ENCODE measurements at places on chromosomes 11 and 22.
A peak's percentile ranks its signal among the peaks of the same experiment; 100 is the strongest.

GRCh38 chr11:119635041-119635740 lies 93.8 kb downstream of the NECTIN1 start:
- no peak for DNase-seq

DNA sequence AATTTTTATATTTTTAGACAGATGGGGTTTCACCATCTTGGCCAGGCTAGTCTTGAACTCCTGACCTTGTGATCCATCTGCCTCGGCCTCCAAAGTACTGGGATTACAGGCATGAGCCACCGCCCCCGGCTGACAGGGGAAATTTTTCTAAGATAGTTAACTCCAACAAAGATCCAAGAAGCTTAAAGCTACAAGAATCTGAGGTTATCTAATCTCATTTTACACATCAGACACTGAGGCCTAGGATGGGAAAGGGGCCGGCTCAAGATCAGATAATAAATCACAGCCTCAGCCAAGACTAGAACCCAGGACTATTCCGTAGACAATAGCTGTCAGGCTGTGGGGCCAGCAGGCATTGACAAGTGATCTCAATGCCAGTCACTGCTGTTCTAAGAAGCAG lies 94.0 kb downstream of the AMBRA1 start:
- no peak for DNase-seq

GRCh38 chr11:69297787-69298266 lies 3.9 kb downstream of the MYEOV start:
- peak; percentile 74 for DNase-seq

DNA sequence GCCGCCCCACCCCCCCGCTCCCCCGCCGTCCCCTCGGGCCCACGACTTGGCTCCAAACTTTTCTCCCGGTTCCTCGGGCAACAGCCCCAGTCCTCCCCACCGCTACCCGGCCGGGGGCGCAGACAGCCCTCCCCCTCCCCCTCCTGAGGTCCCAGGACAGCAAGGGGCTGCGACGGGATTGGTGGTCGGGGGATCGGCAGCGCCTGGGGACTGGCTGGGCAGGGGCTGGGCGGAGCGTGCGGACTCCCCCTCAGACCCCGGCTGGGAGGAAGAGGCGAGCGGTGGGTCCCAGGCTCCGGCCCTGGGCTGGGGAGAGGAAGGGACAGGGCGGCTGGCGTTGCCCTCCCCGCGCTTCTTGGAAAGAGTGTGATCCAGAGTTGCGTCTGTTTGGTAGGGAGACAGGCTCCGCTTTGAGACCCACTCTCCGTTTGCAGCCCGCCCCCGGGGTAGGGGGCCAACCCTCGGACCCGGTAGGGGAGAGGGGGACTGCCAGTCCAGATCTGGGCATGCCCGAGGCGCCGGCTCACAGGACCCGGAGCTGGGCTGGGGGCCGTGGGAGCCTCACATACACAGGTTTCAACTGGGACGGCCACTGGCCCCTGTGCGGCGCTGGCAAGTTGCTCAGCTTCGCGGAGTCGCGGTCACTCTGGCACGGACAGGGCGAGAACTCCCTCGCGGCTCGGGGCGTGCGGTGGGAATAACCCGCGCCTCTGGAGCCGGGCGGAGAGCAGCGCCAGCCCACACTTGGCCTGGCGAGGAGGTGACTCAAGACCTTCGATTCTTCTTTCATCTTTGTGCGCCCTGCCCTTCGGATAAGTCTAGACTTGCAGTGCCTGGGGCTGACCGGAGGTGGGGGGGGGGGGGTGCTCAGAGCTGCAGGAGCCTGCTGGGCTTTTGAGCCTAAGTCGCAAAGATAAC lies 999 bp downstream of the TSKU start:
- no peak for DNase-seq

DNA sequence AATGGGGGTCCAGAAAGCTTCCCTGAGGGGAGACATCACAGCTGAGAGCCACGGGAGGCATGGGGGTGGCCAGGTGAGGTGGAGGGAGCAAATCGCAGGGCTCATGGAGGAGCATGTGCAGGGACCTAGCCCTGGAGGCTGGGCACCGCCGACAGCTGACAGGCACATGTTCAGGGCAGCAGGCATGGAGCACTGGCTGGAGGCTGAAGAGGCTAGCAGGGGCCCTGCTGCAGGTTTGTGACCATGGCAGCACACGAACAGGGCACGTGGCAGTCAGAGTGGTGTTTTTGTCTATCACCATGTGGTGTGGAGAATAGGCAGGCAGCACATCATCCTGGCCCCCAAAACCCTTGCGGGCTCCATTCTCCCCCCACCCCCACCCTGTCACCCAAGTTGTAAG lies 10.1 kb upstream of the CDC42EP2 start:
- DNase-seq: no peak

DNA sequence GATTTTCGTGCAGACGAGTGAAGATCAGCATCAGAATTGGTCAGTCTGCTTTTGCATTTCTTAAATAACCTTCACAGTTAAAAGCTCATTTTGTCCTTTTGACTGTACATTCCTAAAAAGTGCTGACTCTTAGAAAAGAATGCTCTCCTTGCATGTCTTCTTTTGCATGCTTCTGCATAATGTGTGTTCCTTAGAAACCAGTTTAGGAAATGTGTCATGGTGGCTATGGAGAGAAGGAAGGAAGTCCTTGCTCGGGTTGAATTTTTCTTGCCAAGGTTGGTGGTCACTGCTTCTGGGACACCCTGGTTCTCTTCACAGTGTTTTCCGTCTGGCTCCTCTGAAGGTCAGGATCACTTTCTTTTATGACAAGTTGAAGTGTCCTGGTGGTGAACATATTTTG lies 6.8 kb downstream of the AP2A2 start:
- no peak for DNase-seq
